HepG2 (cell line): ENCODE measurements at places on chromosomes 11 and 22. TPM values are rescaled to one million over a fixed set of nuclear protein-coding genes. Genes with fewer than 3 reads are reported as not detected.

The TRIM51 gene
- not detected in 2 replicates for total RNA-seq

DNA sequence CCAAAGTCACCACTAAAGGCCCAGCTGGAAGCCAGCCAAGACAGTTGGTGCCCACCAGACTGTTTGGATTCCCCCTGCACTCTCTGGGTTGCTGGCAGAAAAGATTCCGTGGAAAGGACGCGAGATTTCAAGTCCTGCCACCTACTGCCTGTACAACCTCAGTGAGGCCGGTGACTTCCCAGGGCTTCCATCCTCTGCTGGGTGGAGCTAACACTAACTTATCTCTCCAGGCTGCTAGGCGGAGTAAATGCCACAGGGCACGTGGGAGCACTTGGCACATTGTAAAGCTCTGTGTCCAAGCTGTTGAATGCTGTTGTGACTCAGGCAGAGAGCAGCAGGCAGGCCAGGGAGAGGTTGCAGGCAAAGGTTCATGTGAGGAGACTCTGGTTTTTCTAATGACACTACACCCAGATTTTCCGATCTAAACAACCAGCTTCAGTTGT, 50.9 kb upstream of the CDON start:
- H3K36me3 ChIP-seq = no peaks in the 10 kb centered on the region
- H3K4me3 ChIP-seq = 0 out of 2 replicates have a peak overlapping the region, but pooled peaks have one; percentile 21
- H3K27me3 ChIP-seq = peaks cover 17% of the 10 kb centered on the region; the same call in 1 of the 3 replicates
- peaks cover 72% of the 10 kb centered on the region for H3K4me1 ChIP-seq
- peak overlapping the region; percentile 2 for H3K27ac ChIP-seq

- peak; percentile 71 for DNase-seq
- H3K4me3 ChIP-seq = no peak overlapping the region
- H3K27me3 ChIP-seq = no peaks in the 10 kb centered on the region
- no peaks in the 10 kb centered on the region for H3K4me1 ChIP-seq
Measured at GRCh38 chr11:46006418-46007070, 84.1 kb downstream of the LARGE2 start.

The THY1 gene
- total RNA-seq = not detected in 2 replicates

DNA sequence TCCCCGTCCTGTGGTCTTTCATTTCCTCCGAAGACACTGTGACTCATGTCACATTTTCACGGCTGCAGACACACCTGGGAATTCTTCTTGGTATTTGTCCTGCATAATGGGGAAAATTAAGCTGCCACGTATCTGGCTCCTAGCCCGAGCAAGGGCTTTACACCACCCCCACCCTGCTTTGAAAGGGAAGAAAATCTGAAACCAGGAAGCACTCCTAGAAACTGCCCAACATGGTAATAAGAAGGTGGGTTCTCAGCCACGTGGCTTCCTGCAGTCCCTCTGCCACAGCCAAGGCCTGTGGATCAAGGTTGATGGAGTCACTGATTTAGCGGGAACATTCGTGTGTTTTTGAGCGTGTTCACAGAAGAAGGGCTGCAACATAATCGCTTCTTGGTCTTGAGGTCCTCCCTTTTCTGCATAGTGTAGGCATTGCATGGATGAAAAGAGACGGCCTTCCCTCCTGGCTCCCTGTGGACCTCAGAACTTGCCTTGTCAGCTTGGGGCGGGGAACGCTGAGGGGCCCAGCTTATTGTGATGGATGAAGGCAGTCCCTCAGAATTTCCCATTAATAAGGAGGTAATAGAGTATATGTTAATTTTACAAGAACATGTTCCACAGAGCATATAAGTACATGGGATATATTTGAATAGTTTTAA, 292.0 kb downstream of the NTM start:
- no peaks in the 10 kb centered on the region for H3K4me1 ChIP-seq
- no peak for DNase-seq
- peaks cover 38% of the 10 kb centered on the region for H3K27me3 ChIP-seq
- no peaks in the 10 kb centered on the region for H3K36me3 ChIP-seq
- no peak overlapping the region for H3K27ac ChIP-seq
- H3K4me3 ChIP-seq = no peak overlapping the region

DNA sequence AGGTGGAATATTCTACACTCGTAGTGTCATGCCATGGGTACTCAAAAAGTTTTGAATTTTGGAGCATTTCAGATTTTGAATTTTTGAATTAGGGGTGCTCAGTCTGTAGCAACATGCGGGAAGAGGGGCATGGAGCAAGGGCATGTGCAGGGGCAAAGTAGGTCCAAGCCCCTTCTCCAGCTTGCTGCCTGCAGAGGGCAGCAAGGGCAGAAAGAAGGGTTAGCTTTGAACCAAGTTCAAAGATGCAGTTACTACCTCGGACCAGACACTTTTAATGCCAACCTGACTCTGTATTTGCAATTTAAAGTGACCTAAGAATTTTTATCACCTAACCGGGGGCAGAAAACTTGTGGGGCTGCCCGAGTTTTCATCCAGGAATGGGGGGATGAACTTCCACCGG, 68.2 kb downstream of the CD82 start:
- no peak overlapping the region for H3K4me3 ChIP-seq
- peaks cover 13% of the 10 kb centered on the region; the same call in 2 of the 3 replicates for H3K27me3 ChIP-seq
- H3K27ac ChIP-seq = no peak overlapping the region
- no peaks in the 10 kb centered on the region for H3K4me1 ChIP-seq

The DLG2 gene
- 1.0 and 1.1 TPM in 2 replicates for total RNA-seq

GRCh38 chr11:74608431-74608830, 16.0 kb downstream of the POLD3 start:
- H3K4me1 ChIP-seq = peaks cover 9% of the 10 kb centered on the region
- H3K27ac ChIP-seq = no peak overlapping the region
- DNase-seq = no peak
- peaks cover 19% of the 10 kb centered on the region; the same call in 2 of the 3 replicates for H3K36me3 ChIP-seq
- no peak overlapping the region for H3K4me3 ChIP-seq

DNA sequence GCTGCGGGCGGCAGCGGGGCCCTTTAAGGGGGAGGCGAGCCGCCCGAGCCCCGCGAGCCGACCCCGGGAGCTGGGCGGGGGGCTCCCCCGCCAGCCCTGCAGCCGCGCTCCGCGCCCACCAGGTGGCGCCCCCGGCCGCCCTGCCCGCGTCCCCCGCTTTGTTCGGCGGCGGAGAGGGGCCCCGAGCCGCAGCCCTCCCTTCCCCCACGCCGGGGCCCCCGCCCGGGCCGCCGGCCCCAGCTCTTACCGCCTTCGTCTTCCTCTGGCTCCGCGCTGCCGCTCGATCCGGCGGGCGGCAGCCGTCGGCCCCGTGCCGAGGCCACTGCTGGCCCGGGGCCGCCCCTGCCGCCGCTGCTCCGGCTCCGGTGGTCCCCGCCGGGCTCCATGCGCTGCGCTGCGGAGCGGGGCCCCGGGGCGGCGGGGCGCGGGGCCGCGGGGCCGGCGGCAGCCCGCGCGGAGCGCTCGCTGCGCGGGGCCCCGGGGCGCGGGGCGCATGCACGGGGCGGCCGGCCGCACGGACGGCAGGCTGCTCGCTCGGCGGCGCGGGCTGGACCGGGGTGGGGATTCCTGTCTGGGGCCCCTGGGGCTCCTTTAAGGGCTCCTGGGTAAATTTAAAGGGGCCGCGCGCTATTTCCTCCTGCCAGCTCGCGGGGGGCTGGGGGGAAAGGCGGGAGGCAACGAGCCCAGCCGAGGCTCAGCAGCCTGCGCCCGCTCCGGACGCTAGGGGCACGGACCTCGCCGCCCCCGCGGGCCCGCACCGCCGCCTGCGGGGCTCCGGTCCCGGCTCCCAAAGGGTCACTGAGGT, at the start of gene ZFTA:
Gene ZFTA, minus strand, starts transcription at position 539 of the 805 bp plus-strand sequence. Its CDS starts 153 bp downstream, at position 386.
- no peak for DNase-seq
- H3K4me1 ChIP-seq = peaks cover 43% of the 10 kb centered on the region
- H3K27me3 ChIP-seq = no peaks in the 10 kb centered on the region
- peak within 1 kb of the TSS; percentile 98 for H3K4me3 ChIP-seq

The UPK2 gene
- total RNA-seq = not detected in 2 replicates

DNA sequence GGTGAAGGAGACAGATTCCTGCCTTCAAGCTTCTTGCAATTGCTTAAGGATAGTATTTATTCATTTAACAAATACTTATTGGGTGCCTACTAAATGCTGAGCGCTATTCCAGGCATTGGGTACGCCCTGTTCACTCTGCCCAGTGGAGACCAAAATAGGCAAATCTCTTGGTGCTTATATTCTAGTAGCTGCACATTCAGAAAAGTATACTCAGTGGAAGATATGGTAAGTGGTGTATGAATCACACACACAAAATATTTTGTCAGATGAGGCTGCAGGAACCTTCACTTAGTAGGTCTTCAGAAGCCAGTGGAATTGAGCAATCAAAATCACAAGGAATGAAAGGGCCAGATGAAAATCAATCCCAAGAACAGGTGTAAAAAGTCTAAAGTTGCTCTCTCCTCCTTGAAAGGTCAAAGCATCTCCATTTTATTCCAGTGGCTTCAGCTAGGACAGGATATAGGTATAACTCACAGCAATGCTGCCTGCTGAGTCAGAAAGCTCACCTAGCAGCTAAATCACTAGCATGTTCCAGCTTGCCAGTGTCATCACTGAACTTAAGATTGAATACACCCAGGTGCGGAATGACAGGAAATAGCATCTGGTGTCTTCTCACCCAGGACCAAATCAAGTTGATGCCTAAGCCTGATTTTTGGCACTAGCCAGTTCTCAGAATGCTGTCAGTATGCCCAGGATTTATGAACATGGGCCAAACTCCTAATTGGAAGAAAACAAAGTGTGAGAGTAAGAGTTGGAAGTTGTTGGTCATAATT, 83.9 kb downstream of the AMOTL1 start:
- no peaks in the 10 kb centered on the region for H3K36me3 ChIP-seq
- H3K4me3 ChIP-seq = no peak overlapping the region
- H3K27ac ChIP-seq = no peak overlapping the region
- no peaks in the 10 kb centered on the region for H3K4me1 ChIP-seq

The SIK3 gene
- total RNA-seq = 9.8 and 11.3 TPM in 2 replicates

DNA sequence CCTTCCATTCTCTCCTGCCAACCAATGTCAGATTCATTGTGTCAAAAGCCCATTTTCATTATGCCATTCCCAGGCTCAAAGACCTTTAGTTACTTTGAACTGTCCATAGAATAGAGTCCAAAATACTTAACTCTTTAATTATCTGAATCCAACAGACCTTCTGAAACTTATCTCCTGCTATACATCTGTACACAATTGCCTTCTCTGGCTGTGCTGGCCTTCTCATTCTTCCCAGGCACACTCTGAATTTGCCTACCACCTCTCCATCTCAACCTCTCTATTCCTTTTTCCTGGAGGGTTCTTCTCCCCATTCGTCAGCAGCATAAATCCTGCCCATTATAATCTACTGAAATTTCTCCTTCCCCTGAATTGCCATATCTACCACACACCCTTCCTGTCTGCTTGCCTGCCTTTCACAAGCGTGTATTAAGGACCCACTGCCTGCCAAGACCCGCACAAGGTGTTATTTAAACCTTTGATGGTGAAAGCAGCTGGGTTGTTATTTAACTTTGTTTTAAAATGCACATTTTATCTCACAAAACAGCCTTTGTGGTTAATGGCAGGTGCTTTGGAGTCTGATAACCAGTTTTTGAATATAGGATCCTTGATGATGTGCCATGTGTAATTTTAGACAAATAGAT, 125.9 kb downstream of the CCDC81 start:
- H3K27ac ChIP-seq = no peak overlapping the region
- H3K36me3 ChIP-seq = no peaks in the 10 kb centered on the region
- peaks cover 21% of the 10 kb centered on the region for H3K4me1 ChIP-seq

The ARHGAP8 gene
- total RNA-seq = 0.07 and 0.17 TPM in 2 replicates

GRCh38 chr11:3894128-3894731, 38.8 kb downstream of the STIM1 start:
- DNase-seq = no peak
- H3K4me1 ChIP-seq = peaks cover 35% of the 10 kb centered on the region
- no peaks in the 10 kb centered on the region for H3K27me3 ChIP-seq
- H3K36me3 ChIP-seq = no peaks in the 10 kb centered on the region

The SLC17A6 gene
- not detected in 2 replicates for total RNA-seq

- no peaks in the 10 kb centered on the region for H3K36me3 ChIP-seq
- no peak overlapping the region for H3K27ac ChIP-seq
- H3K27me3 ChIP-seq = no peaks in the 10 kb centered on the region
- H3K4me3 ChIP-seq = no peak overlapping the region
Measured at GRCh38 chr11:128421577-128422330, 165.6 kb downstream of the ETS1 start.

The GLYAT gene
- not detected in 2 replicates for total RNA-seq

The CD248 gene
- total RNA-seq = 0.20 and 0.35 TPM in 2 replicates

The C1QTNF5 gene
- total RNA-seq = 0.77 and 1.2 TPM in 2 replicates

- no peaks in the 10 kb centered on the region for H3K27me3 ChIP-seq
- no peak overlapping the region for H3K4me3 ChIP-seq
- H3K27ac ChIP-seq = no peak overlapping the region
- H3K4me1 ChIP-seq = peaks cover 36% of the 10 kb centered on the region
Measured at GRCh38 chr11:9506489-9507276, 45.9 kb downstream of the ZNF143 start.

GRCh38 chr11:59794417-59794816, 16.2 kb downstream of the MRPL16 start:
- H3K4me3 ChIP-seq = no peak overlapping the region
- H3K4me1 ChIP-seq = no peaks in the 10 kb centered on the region
- no peak for DNase-seq
- no peak overlapping the region for H3K27ac ChIP-seq
- H3K36me3 ChIP-seq = peaks cover 13% of the 10 kb centered on the region

GRCh38 chr11:92557879-92558278, 333.3 kb downstream of the FAT3 start:
- no peak overlapping the region for H3K4me3 ChIP-seq
- H3K36me3 ChIP-seq = no peaks in the 10 kb centered on the region

GRCh38 chr11:2830030-2830812, 55.4 kb downstream of the CDKN1C start:
- peaks cover 9% of the 10 kb centered on the region for H3K4me1 ChIP-seq
- H3K36me3 ChIP-seq = no peaks in the 10 kb centered on the region
- no peak overlapping the region for H3K27ac ChIP-seq

- H3K27me3 ChIP-seq = no peaks in the 10 kb centered on the region
- no peak for DNase-seq
- no peaks in the 10 kb centered on the region for H3K36me3 ChIP-seq
Measured at GRCh38 chr11:112106070-112106469, 19.4 kb downstream of the SDHD start.

- no peak overlapping the region for H3K27ac ChIP-seq
- H3K36me3 ChIP-seq = no peaks in the 10 kb centered on the region
- DNase-seq = no peak
- H3K4me3 ChIP-seq = no peak overlapping the region
- H3K27me3 ChIP-seq = no peaks in the 10 kb centered on the region; the same call in 1 of the 2 replicates
Measured at GRCh38 chr11:7538031-7538430, 24.2 kb downstream of the PPFIBP2 start.

DNA sequence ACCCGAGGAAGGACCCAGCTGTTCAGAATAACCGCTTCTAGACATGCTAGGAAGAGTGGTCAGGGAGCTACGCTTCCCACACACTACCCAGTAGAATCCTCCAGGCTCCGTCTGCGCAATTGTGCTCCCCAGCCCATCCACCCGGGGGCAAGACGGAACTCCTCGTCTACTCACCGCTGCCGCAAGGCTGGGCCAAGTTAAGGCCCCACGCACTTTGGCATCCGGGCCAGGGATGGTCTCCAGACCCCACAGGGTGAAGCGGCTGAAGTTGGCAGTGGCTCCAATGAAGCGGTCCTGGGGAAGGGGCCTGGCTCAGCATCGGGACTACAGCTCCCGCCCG, 757 bp downstream of the RNASEH2C start:
- peak overlapping the region; percentile 47 for H3K27ac ChIP-seq
- H3K27me3 ChIP-seq = no peaks in the 10 kb centered on the region
- no peak for DNase-seq
